Left forelimb (tissue), 1 donor: ENCODE measurements at places on chromosomes 5 and 9.
A peak's percentile ranks its signal among the peaks of the same experiment; 100 is the strongest.

DNA sequence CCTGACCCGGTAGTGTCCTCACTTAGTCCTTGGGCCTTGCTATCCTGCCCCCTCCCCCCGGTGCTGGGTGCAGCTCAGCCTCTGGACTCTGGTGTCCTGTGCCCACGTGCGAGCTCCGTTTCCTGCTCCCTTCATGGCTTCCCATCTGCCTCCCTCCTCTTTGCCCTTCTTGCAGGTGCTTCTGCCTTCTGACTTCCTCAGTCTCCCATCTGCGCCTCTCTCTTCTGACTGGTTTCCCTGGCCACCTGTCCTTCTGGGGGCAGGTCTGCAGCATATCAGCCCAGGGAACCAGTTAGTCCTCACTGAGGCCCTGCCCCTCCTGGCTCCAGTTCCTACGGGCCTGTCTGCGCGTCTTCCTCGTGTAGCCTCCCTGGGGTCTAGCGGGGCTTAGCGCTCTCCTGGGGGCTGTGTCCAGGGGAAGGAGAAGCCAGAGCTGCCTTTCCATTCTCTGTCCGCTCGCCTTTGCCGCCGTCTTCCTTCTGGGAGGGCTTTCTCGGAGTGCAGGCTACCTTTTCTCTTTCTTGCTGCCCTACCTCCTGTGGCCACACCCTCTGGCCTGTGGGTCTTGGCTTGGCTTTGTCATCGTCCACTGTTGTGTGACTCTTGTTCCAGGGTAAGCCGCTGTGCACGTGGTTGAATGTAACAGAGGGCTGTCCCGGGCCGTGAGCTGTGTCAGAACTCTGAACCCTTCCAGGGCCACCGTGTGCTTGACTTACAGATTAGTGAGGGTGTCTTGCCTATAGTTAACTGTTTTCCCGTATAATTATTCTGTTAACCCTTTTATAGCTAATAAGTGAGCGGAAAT lies 51.8 kb downstream of the EHMT1 start:
- DNase-seq, result no peak

- no peak for DNase-seq
Observed at GRCh38 chr9:23492126-23493002, 333.7 kb downstream of the ELAVL2 start.

- DNase-seq, result no peak
Observed at GRCh38 chr9:7456377-7456776, 343.2 kb downstream of the DMAC1 start.

DNA sequence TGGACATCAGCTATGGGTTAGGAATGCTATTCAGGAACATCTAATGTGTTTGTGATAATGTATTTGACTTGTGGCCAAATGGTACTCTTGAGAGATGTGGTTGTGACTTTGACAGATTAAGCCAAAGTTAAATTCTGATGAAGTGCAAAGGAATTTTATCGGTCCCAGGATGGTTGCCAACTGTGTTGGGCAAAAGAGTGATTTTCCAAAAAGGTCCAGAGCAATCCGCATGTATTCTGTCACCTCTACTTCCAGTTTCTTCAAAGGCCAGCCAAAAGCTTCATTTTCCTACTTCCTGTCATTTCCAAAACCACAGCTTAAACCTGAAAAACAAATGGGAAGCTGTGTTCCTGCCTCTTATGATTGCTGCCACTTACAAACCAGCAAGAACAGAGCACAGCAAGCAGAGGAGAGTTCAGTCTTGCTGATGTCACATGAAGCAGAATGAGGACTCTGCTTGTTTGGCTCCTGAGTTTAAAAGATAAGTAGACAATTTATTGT lies 59.8 kb downstream of the MARCHF3 start:
- no peak for DNase-seq

DNA sequence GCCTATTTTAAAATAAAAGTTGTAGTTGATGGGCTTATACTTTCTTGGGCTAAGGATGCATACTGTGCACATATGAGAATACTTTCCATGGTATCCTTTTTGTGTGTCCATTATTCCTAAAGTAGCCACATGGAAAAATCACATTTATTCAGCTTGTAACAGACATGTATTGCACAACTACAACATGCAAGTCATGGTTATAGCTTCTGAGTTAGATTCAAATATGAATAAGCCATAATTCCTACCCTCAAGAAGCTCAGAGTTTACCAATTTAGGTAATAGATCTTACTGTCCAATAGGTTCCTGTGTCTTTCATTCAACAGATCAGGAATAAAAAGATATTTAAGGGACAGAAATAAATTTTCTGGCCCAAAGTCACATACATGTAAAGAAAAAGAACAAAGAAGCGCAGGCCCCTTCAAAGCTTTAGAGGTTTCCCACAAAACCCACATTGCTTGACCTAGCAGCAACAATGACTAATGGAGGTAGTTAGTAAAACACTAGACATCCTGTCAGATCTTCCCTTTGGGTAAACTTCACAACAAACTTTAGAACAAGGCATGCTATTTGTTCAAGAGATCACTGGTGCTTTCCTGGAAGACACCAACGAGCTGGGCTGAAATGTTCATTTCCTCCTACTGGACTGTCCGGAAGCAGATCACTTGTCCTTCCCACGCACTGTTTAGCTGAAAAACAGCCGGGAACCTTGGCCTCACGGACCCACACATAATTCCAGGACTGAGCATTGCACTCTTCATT lies 78.4 kb upstream of the ITGA1 start:
- no peak for DNase-seq

DNA sequence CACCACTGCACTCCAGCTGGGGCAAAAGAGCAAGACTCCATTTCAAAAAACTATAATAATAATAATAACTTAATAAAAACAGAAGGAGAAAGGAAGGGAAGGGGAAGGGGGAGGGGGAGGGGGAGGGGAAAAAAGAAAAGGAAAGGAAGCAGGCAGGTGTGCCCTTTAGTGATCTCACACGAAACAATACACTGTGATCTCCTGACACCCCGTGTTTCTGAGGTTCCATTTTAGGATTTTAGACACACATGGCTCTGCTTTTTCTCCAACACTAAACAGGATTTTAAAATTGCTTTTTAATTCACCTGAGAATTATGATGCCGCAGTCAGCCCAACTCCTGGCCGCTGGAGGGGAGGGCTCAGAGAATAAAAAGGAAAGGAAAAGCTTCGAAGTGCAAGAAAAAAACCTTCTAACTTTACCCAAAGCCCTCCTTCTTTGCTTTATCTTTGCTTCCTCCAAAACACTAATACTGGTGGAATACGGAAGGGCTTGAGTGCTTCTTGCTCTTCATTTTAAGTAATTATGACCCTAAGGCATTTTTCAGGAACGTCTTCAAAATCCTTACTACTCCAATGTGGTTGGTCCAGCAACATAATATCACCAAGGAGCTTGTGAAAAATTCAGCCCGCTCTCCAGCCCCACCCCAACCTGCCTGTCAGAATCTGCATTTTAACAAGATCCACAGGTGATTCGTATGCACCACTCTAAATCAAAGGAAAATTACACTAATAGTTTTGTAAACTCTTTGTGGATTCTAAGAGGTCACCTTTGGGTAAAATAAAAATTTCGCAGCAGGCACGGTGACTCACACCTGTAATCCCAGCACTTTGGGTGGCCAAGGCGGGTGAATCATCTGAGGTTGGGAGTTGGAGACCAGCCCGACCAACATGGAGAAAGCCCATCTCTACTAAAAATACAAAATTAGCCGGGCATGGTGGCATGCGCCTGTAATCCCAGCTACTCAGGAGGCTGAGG lies 66.0 kb downstream of the MYO10 start:
- DNase-seq, result no peak

DNA sequence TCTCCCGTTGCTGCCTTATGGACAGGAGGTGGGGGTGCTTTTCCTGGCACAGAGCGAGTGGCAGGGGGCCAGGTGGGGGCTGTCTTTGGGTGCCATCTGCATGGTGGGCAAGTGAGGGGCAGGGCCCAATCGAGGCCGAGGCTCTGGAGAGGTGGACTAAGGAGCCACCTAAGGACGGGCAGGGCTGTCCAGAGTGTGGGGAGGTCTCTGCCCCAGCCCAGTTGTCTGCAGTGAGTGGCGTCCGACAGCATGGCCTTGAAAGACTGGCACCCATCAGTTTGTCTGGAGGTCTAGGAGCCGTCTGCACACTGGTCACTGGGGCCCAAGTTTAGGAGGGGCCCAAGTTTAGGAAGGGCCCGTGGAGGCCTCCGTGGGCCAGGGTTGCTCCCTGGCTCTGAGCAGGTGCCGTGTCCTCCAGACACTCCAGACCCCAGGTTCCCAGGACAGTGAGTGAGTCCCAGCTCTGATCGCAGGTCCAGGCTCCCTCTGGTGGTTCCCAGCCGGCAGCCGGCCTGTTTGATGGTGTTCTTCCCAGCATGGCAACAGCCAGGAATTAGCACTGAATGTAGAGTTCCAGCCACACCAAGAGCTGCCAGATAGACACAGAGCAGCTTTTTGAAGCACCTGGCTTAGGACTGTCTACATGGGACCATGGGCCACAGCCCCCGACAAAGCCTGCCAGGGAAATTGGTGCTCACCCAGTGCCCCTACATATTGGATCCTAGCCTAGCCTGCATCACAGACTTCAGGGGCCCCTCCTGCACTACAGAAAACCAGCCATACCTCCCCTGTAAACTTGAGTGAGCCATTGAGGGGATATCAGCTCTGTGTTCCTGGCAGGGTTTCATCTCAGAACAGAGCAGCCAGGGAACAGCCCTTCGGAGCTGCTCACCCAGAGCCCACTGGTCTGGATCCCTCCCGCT lies 120.9 kb downstream of the WNK2 start:
- peak; percentile 85 for DNase-seq

GRCh38 chr5:153439130-153439529 lies 51.3 kb upstream of the GRIA1 start:
- no peak for DNase-seq

- DNase-seq, result no peak
Observed at GRCh38 chr5:129899454-129899853, 4.8 kb upstream of the CHSY3 start.

DNA sequence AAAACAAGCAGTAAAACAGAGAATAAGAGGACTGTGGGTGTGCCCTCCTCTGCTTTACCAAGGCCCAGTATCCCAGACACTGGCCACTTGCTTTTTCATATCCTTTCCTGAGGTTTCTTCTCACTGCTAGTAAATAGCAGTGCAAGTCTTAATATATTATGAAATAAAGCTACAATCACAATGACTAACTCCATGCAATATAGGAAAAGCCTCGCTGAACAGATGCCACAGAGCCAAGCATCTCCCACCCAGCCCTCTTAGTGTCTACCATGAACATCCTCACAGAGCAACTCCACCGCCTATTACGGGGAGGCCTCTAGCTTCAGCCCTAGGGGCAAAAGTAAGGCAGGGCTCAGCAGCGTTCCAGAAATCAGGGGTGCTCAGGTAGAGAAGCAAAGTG lies 130.7 kb upstream of the LHFPL2 start:
- DNase-seq, result no peak

GRCh38 chr5:125227333-125228095 lies 481.1 kb upstream of the ZNF608 start:
- DNase-seq, result no peak

DNA sequence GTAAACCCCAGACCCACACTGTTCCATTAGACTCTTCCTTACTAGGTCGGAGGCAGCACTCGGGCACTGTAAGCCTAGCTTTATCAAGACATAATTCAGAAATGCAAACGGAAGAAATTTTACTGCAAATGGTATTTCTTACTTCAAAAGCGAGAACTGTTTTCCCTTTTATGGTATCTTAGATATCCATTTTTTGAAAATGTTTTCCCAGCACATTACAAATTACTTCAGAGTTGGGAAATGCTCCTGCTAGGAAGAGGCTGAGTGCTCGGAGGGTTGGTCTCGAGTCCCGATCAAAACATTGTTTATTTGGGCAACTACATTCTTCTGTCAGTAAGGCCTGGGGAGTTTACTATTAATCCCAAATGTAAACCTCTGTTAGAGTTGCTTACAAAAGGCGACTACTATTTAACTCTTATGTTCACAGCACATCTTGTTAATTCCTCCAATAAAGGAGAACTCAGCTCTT lies 332.9 kb downstream of the CWC27 start:
- DNase-seq, result no peak

DNA sequence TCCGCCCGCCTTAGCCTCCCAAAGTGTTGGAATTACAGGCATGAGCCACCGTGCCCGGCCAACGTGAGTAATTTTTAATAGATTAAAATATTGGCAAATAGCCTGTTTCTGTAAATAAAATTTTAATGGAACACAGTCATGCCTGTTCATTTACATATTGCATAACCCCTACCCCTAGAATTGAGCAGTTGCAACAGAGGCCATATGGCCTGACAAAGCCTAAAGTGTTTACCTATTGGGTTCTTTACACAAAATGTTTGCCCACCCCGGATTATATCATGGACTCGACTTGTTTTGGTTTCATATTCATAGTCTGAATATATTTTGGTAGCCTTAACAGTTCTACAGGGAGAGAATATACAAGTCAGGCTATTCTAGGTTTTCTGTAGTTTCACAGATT lies 5.3 kb downstream of the NSA2 start:
- DNase-seq, result no peak
